ENCODE measurements at places on chromosomes 6 and 20.

DNA sequence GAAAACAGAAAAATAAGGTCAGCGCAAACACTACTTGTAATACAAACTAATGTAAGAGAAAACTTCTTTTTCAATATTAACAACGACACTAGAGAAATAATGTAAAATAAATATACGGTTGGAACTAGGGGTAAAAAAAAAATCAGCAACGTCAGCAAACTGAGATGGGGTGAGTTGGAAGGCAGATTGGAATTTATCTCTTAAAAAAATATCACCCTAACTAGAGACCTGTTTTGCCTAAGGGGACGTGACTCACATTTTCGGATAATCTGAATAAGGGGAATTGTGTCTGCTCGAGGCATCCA, 705 bp upstream of the UTRN start:
- DNase-seq = no peak

DNA sequence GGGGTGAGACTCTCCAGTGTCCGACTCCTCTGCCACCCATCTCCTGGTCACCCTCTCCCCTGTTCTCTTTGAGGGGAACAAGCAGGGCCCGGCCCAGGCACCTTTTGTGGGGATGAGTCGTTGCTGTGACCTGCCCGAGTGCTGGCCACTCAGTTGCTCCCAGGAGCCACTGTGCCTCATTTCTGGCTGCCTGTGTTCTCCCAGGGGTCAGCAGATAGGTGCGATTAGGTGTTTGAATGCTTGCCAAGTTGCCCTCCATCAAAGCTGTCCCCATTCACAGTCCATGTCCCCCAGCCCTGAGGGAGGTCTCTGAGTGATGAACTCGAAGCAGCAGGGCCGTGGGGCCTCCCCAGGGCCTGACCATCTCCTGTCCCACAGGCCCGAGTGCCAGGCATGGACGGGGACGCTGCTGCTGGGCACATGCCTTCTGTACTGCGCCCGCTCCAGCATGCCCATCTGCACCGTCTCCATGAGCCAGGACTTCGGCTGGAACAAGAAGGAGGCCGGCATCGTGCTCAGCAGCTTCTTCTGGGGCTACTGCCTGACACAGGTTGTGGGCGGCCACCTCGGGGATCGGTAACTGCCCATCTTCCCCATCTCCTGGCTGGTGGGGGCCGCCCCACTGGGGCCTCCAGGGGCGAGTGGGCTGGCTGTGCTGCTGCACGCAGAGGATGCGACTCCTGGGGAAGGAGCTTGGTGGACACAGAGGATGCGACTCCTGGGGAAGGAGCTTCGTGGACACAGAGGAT, 4.1 kb downstream of the SLC17A9 start:
- DNase-seq = no peak

- no peak for DNase-seq
Observed at GRCh38 chr20:18669241-18670019, 81.6 kb downstream of the DTD1 start.

DNA sequence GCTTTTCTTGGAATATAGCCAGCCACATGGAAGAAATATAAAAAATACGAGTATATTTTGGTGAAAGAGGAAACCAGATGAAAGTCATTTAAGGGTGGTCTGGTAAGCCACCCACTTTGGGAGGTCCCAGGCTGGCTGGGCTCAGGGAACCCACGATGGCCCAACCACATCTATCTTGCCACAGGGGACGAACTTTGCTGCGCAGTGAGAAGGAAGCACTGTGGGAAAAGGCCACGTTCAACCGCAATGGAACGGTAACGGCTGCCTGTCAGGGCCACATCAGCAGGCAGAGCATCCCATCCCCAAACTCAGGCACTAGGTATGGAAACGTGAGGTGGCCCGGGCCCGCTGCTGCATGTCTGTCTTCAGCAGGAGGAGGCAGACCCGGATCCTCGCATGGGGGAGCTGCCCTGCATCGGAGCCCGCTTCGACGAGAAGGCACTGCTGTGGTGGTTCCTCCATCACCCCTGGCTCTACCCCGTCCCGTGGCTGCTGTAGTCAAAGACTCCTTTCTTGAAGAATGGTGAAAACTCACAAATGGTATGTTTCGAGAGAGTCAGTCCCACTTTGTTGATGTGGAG, 300.4 kb downstream of the KIF16B start:
- no peak for DNase-seq

- no peak for DNase-seq
Observed at GRCh38 chr6:115983998-115984397, 76.7 kb downstream of the FRK start.

DNA sequence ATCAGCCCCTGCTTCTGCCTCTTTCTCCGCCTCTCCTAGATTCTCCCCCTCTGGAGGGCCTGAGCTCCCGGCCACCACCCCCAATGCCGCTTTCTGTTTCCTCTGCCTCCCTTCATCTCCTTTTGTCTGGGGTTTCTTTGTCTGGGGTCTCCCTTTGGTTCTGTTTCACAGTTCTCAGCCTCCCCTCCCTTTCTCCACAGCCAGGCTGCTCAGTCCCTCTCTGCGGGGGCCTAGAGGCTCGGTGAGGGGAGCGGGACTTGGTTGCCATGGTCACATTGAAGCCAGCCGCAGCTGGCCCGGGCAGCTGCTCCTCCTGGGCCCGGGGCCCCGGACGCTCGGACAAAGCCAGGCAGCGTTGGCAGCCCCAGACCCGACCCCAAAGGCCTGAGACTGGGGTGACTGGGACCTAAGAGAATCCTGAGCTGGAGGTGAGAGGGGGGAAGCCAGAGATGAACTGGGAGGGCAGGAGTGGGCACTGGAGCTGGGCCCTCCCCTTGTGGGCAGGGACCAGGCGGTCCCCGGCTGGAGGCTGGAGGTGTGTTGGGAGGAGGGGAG, 3.5 kb upstream of the DDR1 start:
- no peak for DNase-seq

DNA sequence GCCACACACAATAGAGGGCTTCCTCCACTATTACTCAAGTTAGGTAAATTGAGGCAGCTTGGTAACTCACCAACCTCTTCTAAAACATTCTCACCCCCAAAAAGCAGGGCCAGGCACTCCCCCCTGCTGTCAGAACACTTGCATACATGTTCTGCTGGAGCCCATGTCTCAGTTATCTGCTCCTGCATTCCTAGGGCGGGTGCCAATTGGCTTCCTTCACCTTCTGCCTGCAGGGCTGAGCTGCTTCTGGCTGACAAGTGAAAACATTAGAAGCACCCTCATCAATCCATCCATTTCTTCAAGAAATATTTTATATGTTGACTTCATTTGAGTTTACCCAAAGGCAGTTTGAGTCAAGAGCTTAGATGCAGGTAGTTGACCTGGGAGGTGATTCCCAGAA, 4.5 kb upstream of the ENTPD6 start:
- DNase-seq = no peak

GRCh38 chr6:53956068-53956711, 155.1 kb upstream of the MLIP start:
- DNase-seq = no peak

DNA sequence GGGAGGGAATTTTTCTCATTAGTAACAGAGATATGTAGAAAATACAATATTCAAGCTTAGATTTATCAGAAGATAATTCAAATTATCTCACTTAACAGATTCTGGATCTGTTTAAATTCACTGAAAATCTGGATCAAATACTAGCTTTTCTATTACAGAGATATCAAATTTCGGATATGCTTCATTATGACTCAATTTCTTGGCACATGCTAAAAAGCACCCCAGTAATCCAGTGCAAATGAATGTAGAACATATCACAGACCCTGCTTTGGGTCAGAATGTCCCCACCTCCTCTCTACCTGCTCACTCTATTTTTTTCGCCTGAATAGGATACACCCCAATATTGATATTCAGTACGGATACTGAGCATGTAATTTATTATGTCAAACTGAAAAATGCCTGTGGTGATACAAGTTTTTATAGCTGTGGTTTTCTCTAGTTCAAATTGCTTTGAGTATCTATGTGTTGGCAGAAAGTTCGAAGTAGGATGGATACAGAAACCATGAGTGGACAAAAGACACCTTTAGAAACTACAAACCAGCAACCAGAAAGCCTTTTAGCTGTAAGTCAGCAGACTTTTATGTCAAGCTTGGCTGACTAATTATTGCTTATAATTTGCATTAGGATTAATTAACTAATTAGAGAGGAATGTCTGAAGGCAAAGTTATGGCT, 290.0 kb downstream of the TFAP2B start:
- no peak for DNase-seq

- no peak for DNase-seq
Observed at GRCh38 chr6:151692216-151692615, 115.3 kb upstream of the ESR1 start.

- no peak for DNase-seq
Observed at GRCh38 chr6:138396709-138397108, 7.3 kb upstream of the HEBP2 start.

DNA sequence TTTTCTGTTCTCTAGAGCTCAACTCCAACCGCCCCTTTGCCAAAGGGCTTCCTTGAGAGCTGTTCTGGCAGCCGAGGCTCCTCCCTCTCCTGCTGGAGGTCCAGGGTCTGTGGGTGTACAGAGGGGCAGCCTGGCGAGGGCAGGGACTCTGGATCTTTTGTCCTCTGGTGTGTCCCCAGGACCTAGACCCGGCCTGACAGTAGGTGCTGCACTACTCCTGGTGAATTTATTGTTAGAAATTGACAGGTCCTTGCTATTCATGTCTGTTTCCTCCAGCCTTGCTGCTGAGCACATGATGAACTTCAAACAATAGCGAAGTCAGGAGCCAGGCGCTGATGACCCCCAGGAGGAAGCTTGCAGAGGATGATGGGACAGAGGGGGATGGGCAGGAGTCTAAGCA, 234.7 kb upstream of the SULF2 start:
- DNase-seq = no peak

- no peak for DNase-seq
Observed at GRCh38 chr6:142761756-142762155, 183.2 kb downstream of the HIVEP2 start.

- DNase-seq = no peak
Observed at GRCh38 chr20:47586649-47587294, 85.1 kb downstream of the NCOA3 start.

DNA sequence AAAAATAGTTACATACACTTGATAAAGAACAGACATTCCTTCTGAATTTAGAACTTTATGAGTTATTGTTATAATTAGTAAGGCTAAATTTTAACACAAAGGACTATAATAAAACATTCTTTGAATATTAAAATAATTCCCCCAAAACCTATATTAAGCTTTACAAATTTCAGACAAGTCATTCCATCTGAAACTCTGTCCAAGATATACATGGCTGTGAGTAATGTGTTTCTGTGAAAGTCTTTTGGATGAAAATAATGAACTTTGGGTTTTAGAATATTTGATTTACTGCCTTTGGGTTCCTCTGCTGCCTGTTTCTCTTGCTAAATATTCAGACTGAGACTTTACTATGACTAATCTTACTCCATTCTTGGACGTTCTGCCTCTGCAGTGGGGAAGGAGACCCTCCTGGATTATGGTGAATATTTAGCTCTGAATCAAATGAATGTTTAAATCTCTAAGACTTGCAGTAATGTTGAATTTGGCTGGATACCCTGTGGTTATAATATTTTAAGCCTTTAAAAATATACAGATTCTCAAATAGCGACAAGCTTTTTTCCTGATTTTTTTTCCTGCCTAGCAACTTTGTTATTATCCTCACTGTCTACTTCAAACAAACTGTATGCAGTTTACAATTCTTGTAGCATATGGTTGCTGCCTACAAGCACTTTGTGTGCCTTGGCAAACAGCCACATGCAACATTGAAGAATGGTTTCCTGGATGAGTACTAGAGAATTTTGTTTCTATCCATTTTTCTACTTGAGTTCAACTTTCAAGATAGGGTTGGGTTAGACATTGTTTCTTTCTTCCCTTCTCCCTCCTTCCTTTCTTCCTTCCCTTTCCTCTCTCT, 51.4 kb downstream of the TXLNB start:
- no peak for DNase-seq

DNA sequence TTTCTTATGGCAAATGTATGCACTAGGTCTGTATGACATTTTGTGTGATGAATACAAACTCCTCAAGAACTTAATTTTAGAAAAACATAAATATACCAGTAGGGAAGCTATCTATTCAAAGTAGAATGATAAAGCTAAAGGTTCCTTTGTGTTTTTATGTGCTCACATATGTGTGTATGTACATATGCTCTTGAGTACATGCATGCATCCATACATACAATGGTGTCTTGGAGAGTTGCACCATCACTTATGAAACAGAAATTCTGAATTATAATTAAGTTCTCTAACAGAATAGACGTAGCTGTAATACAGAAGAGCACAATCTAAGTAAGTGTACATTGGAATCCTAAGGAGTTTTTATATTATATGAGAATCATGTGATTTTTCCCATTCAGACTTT, 2.3 kb downstream of the NKAIN2 start:
- no peak for DNase-seq

GRCh38 chr6:161414180-161414579, 140.3 kb upstream of the AGPAT4 start:
- DNase-seq = no peak

- no peak for DNase-seq
Observed at GRCh38 chr20:46802722-46803121, 91.9 kb upstream of the EYA2 start.

- no peak for DNase-seq
Observed at GRCh38 chr6:111995404-111995803, 58.5 kb upstream of the CCN6 start.

DNA sequence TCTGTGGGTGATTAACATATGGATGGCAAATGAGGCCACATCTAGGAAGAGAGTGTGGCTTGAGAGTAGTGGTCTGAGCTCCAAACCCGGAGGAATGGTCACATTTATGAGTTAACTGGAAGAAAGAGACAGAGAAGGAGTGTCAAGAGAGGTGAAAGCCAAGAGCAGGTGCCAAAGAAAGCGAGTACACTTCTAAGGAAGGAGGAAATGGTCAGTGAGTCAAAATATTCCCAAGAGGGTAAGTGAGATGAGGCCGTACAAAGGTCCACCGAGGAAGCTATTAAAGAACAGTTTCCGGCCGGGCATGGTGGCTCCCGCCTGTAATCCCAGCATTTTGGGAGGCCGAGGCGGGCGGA, 104.5 kb upstream of the RNF24 start:
- DNase-seq = no peak

GRCh38 chr6:153616506-153616905, 422.5 kb upstream of the OPRM1 start:
- no peak for DNase-seq

- DNase-seq = no peak
Observed at GRCh38 chr6:12913201-12913600, 196.6 kb downstream of the PHACTR1 start.

- no peak for DNase-seq
Observed at GRCh38 chr6:83044091-83044768, 21.4 kb downstream of the UBE3D start.

Measured in activated naive CD4-positive, alpha-beta T cell (primary cell).